ENCODE measurements at places on chromosomes 16 and 17.

DNA sequence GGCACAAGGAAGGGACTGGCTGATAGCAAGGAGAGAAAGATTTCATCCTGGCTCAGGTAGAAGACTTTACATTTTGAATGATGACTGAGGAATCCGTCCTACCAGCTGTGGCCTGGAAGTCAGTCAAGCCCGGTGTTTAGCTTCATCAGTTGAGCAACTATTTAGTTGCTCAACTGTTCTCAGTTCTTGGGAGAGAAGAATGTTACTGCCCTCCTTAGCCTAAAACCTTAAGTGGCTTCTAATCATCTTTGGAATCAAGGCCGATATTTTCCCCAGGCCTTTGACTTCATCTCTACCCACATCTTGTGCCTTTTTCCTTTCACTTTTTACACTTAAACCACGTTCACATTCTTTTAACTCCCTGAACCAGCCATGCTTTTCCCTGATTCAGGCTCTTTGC is 17.3 kb upstream of the RBL2 start:
- DNase-seq = no peak

DNA sequence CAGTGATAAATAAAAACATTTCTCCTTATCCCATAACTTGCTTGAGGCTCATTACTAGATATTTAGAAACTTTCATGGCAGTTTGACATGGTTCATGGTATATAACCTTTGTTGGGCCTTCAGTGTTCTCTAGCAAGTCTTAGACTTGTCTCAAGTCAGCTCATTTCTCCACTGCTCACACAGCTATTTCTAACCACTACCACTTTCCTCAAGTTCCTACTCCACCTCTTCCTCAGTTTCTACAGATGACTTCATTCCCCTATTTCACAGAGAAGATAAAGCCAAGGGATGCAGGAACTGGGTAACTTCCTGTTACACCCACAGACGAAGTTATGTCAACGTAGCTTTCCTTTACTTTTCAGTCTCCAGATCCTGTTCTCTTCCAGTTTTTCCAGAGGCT is 23.2 kb downstream of the NLK start:
- no peak for DNase-seq

DNA sequence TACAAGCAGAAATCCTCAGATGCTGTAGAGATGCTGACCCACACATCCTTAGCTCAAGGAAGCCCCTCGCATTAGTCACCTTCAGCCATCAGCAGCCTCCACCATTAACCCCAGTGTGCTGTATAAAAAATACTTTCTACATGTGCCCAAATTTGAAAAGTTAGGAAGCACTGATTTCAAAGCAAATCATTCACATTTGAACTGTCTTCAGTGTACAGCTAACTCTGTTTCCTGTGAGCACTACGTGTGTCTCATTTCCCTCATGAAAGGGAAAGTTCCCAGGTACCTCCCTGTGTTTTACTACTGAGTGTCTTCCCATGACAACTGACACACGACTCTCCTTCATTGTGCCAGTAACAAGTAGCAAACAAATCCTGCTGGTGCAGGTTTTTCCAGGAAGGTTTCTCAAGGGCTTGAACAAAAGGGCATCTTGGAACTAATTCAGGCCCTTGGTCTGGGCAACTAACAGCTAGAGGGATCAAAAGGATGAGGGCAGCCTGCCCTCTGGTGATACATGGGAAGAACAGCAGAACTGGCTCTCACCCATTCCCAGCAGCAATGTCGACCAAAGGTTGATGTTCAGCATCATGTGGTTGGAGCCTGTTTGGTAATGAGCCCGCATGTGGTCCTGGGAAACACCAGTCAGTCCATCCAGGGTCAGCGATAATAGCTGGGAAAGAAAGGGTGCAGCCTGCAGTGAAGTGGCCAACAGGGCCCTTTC is 4.0 kb downstream of the SLC35B1 start:
- no peak for DNase-seq

GRCh38 chr16:13660807-13661206 is 259.1 kb upstream of the ERCC4 start:
- DNase-seq = no peak

DNA sequence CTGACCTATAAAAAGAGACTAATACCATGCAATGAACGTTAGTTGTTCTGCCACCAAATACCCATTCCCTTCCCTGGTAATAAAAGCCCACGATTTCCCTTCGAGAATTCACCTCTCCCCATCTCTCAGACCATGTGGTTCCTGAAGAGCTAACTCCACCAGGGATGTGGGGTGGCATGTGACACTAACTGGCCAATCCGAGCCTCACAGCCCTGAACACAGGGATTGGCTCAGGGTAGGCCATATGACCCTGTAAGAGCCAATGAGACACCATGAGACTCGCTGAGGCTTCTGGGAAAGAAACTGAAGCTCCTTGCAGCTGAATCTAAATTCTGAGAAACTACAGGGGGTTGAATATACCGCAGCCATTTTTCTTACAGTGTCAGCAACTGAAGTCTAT is 21.1 kb downstream of the HELZ start:
- DNase-seq = no peak

DNA sequence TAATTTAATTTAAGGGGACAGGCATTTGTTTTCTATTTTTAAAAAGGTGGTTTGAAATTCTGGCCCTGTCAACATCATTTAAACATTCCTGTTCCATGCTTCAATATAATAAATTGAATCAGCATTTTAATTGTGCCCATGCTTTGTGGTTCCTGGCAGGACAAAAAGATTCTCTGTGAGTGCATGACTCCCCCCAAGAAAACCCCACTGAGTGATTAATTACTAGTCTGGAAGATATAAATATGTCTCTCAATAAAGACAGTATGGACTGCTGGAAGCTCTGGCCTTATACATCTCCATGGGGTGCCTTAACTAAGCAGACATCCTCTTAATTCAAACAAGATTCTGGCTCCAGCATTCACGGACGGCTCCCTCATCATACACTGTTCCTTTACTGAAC is 95.0 kb upstream of the PSMD7 start:
- DNase-seq = no peak

DNA sequence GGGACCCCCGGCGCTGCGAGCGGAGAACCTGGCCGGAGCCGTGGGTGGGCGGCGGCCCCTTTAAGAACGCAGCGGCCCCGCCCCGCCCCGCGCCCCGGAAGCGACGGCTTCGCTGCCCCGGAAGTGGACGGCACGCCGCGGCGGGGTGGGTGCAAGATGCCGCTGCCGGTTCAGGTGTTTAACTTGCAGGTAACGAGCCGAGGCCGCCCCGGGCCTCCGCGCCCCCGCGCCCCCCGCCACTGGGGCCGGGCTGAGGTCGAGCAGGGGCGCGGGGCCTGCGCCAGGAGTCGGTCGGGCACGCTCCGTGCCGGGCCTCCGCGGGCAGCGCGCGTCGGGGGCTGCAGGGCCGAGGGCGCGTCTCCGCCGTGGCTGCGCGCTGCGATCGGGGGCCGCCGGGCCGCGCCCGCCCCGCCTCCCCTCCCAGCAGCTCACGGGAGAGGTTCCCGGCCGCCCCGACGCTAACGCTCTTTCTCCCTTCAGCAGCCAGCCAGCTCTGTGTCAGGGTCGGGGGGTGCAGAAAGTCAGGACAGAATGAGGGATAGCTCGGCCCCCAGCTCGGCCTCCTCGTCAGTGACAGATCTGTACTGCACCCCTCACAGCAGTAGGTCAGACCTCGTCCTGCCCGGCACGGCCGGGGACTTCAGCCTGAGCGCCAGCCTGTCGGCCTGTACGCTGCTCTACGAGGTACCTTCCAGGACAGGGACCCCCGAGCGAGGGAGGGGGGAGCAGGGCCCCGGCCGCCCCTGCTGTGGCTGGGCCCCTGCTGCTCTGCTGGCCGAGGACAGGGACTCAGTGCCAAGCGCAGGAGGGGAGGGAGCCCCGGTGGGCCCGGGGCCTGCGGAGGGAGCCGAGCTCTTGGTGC is at the start of the genes GPS1 and RFNG:
Gene GPS1 (plus strand): TSS at position 123 of the 862 bp plus-strand sequence. CDS start 34 bp downstream, at position 157.
Gene RFNG (minus strand): TSS at position 36 of the 862 bp plus-strand sequence. CDS start 45 bp downstream, outside the sequence.
- peak; percentile 75 for DNase-seq

GRCh38 chr17:30950669-30951399 is 20.0 kb upstream of the RNF135 start:
- DNase-seq = no peak

DNA sequence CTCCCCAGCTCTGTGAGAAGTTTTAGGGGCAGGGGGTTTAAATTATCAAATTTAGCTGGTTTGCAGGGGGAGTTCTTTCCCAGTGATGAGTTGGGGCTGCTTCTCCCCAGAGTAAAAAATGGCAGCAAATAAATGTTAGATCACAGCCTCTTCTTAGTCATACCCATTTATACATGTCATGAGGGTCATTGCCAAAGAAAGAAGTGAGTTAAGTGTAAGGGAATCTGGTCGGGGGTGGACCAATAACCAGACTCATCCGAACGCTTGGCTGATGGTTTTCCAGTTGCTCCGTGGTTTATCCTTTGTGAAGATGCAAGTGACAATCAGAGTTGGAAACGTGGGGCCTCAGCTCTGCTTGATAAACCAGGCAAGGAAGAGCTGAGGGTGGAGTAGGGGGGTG is 87.1 kb downstream of the PLXDC1 start:
- DNase-seq = no peak

DNA sequence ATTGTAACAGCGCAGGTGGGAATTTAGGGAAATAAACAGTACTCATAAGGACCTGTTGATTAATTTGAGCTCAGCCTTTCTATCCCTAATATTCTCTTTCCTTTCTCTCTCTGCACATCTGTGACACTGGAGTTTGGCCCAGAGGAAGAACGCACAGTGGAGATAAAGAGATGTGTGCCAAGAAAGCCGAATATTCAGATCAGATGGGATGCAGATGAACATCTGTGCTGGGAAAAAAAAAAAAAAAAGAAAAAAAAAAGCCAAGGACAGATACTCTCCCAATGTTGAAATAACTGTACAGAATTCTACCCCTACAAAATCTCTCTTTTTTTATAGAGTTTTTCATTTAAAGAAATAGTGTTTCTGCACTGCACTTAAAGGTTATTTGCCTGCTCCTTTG is 485.4 kb downstream of the KCNJ2 start:
- DNase-seq = no peak

DNA sequence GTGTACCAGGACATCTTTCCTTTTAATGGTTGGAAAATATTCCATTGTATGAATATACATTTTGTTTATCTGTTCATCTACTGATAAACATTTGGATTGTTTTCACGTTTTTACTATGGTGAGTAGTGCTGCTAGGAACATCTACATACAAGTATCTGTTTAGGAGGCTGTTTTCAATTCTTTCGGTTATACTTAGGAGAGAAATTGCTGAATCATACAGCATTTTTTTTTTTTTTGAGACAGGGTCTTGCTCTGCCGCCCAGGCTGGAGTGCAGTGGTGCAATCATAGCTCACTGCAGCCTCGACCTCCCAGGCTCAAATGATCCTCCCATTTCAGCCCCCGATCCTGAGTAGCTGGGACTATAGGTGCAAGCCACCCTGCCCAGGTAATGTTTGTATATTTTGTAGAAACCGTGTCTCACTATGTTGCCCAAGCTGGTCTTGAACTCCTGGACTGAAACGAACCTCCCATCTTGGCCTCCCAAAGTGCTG is 122.9 kb downstream of the CRLF3 start:
- no peak for DNase-seq

- DNase-seq = no peak
Measured at GRCh38 chr16:70437582-70438557, 1.0 kb downstream of the ST3GAL2 start.

DNA sequence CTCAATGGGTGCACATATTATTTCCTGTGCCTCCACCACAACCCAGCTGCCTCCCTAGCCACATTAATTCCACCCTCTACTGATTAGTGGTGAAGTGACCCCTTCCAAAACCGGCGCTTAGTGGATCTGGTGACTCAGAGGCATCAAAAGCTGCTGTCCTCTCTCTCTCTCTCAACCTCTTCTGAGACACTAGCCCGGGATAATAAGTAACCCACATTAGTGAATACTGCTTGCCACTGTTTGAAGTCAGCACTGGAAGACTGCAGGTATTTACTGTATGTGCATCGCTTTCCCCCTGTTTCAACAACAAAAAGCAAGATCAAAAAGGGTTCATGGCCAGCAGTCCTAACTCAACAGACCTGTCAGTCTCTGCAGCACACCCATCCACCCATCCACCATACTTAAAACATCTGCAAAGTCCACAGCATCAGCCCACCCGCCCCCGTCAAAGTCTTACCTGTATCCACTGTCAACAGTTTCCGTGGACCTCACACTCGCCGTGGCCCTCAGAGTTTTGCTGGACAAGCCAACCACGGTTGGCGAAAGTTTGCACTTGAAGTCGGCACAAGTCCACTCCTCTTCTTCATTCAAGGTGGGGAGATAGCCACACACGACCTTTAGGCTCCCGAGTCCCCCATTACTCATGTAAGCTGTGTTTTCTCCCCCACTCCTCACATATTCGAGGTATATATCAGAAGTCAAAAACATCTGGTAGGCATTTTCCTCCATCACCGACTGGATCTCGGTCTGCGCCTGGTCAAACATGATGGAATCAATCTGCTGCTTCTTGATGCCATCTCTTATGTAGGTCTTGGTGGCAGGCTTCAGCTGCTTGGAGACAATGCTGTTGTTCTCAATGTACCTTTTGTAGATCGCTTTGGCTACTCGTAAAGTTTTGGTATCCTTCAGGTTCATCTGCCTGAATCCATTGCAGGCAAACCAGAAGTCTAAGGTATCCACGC is 3.8 kb downstream of the AXIN2 start:
- no peak for DNase-seq

DNA sequence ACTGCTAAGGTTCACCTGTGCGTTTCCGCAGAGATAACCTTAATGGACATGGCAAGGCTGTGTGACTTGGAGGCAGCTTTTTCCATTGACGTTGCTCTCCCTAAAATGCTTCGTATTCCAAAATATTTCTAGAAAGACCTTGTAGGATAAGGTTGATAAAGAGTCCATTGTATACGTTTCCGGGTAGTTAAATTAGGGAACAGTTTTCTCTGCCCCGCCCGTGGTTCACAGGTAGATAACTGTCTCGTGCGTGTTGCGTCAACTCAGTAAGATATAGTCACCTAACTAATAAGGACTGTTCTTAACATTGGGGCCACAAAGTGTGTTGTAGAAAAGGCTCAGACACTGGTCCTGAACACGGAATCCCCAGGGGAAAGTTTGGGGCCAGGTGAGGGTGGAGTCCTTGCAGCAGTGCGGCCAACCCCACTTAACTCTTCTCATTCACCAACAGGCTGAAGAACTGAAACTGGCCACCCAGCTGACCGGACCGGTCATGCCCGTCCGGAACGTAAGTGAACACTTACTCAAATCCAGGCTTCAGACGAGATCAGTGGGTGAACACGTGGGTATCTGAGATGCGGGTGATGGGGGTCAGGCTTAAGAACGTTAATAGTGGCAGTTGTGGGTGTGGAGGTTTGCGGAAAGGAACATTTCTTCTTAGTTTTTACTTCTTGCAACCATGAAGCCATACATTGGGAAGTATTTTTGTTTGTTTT is 1.6 kb downstream of the RPL13 start:
- no peak for DNase-seq

DNA sequence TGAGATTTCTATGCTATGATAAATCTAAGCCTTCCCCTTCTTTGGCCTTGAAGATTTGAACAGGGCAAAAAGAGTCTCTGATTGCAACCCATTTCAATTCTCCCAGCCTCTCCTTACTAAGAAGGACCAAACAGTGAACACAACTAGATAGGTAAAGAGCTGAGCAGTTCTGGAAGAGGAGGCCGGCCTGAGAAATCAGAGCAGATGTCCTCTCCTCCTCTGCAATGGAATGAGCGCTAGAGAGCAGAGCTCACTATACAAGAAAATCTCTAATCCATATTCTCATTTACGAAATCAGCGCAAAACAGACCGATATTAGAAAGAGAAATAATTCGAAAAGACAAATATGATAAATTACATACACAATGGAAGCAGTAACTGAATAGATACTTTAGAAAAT is 124.2 kb downstream of the CDK5R1 start:
- no peak for DNase-seq
